ENCODE measurements at places on chromosomes 2 and 18.

- peak; percentile 66 for DNase-seq
These were observed 62.4 kb downstream of the TXNL1 start for GRCh38 chr18:56575819-56576663.

- DNase-seq: no peak
These were observed 596.4 kb downstream of the NYAP2 start for GRCh38 chr2:225995796-225996461.

DNA sequence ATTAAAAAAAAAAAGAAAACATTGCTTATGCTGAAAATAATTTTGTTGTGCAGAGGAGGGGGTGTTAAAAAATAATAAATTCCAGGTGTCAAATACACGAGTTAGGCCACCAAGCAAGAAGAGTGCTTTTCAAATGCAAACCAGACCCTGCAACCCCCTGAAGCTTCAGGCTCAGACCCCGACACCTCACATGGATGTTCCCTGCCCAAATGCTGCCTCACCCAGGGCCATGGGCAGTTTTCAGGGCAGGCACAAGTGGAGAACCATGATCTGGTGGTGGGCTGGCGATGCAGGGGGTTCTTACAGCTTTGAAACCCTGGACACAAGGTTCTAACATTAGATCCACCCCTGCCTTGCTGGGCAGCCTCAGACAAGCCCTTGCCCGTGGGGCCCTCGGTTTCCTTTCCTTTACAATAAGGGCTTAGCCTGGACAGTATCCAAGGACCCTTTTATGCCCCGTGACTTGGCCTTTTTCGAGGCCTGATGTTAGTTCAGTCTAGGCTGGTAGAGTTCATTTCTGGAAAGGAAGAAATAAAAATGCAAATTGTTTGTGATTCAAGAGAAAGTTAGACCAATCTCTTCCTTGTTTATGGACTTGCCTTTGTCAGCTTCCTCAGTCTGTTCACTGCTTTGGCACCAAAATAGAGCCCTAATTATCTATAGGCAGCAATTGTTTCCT, 168.7 kb downstream of the DDX1 start:
- no peak for DNase-seq

- DNase-seq: no peak
These were observed 153.4 kb upstream of the SOX11 start for GRCh38 chr2:5538772-5539171.

DNA sequence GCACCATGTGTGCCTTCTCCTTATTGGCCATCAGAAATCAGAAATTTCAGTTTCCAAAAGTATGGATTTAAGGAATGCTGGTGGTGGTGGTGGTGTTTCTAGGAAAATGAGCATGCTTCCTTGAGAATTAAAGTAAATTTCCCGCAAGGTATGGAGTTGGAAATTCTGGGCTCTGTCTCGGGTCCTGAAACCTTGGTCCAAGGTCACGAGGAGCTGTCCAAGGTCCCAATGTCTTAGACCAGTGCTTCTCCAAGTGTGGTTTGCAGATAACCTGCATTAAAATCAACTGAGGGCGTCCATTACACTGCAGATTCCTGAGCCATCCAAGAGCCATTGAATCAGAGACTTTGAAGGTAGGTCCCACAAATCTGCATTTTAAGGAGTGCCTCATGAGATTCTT, 210.9 kb upstream of the PKDCC start:
- DNase-seq: peak; percentile 50

- peak; percentile 23 for DNase-seq
These were observed 19.2 kb downstream of the FANCL start for GRCh38 chr2:58221909-58222308.

- DNase-seq: peak; percentile 19
These were observed 1.4 kb downstream of the DNAJC10 start for GRCh38 chr2:182717416-182717815.

- no peak for DNase-seq
These were observed 34.0 kb upstream of the MREG start for GRCh38 chr2:216047397-216047796.

- no peak for DNase-seq
These were observed 388.5 kb upstream of the FANCL start for GRCh38 chr2:58629545-58630119.

- DNase-seq: no peak
These were observed 4.5 kb downstream of the ANKRD39 start for GRCh38 chr2:96853321-96853720.

DNA sequence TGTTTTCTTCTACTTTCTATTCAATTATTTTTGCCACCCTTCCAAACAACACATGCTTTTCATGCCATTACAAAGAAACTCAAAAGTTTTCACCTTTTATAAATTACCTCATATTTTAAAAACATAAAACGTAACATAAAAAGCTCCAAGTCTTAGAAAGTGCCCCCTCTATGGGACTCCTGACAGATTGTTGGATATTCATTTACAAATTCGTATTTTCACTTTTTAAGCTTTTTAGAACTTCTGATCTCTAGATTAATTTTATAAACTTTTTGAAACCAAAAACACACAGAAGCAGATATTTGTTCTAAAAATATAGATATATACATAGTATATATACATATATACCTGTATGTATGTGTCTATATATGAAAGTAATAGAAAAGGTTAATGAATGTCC, 1.5 kb downstream of the COL5A2 start:
- DNase-seq: no peak

DNA sequence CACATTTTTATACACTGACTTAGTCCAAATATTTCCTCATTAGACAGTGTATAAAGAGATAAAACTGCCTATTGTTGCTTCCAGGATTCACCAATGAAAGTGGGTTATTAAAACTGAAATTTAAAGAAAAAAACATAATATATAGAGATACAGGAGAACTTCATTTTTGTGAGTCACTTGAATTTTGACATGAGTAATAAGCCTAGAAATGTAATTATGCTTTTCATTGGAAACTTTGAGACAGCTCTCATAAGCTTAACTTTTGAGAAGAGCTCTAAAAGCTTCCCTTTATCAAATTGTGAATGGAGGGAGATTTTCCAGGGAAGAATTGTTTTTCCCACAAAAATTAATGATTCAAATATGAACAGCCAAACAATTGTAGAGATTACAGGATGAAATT, 14.1 kb downstream of the DYNC2LI1 start:
- DNase-seq: no peak

DNA sequence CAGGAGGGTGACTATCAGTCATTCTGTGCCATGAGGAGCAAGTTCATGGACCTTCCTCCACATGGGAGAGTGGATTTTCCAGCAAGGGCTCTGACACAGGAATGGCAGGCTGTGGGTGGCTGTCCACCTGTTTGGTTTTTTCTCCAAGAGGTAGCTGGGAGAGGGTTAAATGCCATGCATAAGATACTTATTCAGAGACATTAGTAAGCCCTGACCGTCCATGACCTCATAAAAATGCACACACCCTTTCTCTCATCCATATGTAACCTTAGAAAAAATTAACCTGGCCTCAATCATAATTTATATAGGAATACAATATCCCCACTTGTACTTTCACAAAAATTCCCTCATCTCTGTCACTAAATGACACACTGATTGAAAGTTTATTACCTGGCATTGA, 51.3 kb downstream of the NPPC start:
- no peak for DNase-seq

- DNase-seq: no peak
These were observed 603.6 kb downstream of the CPS1 start for GRCh38 chr2:211159972-211160371.

DNA sequence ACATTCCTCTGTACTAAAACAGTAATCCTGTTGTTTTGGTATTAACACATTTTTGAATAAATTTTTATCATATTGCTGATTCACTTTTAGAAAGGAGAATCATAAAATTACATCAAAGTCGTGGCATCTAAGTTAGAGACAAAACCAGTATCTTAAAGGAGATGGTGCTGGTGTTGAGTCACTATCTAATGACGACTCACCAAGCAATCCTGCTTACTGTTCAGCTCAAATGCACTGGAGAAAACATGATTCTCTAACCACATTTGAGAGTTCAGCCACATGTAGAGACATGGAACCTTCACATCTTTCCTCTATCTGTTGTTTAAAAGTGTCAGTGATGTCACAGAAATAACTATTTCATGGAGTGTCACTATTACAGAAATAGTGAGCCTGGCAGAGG, 473.8 kb downstream of the TGIF1 start:
- no peak for DNase-seq

DNA sequence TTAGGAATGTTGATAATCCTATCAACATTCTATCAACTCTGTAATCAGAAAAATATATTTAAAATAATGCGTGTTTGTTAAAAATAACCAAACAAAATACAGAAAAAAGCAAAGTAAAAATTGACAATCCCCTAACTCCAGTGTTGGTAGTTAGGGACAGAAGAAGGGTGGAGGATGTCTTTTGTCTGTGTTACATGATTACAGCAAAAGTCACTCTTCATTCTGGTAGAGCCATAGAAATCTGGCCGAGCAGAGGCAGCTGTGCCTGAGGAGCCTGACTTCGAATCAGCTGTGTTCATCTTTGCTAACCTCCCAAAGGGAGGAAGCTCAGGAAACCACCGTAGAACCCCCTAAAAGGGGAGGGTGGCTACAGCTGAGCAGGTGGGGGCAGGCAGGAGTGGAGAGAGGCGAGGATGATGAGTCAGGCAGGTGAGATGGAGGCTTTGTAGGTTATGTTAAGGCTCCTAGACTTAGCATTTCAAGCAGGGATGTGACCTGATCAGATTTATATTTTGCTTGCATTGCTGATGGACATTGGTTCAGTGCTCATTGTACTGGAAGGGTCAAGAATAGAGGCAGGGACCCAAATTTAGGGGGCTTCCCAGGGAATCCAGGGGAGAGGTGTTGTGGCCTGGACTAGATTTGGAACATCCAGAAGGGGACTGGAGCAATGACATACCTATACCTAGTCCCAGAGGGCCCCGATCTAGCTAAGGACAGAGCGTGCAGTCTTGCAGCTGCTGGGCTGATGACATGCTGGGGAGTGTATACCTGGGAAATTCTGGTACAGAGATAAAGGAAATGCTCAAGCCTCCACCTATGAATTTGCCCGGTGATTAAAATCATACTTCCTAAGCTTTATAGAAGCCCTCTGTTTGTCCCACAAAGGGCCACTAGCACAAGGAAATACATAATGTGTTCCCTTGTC, 95.7 kb downstream of the NEDD4L start:
- DNase-seq: no peak

- no peak for DNase-seq
These were observed 36.7 kb upstream of the SKA1 start for GRCh38 chr18:50338122-50338521.

GRCh38 chr2:203914546-203915182, 21.9 kb upstream of the ICOS start:
- DNase-seq: no peak

DNA sequence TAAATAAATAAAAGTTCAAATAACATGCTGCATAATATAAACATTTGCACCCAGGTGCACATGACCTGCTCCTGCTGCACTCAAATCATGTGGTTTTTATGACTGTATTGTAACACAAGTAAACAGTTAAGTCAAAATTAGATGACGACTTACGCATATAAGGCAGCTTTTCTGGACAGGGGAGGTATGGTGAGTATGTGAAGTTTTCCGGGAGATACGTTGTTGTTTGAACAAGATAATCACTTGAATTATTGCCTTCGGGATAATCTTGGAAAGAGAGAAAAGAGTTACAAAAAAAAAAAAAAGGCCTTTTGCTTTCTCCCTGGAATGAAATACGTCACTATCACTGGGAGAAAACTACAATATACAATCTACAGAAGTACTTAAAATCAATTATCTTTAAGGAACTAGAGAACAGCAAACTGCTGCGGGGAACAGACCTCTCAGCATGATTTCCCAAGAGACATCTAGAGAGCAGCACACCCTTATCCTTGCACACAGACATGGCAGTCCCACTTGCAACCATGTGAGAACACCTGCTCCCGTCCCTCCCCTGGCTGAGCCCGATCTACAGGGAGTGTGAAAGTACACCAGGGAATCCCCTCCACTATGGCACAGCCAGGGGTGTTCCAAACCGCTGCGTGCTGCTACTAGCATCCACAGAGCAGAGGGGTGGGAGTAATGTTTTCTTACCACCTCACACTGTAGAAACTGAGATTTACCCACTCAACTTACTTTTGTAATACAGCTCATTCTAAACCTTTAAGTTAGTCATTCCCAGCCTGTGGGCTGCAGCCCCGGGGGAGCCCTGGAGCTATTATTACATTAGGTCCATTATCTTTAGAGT, 26.3 kb downstream of the B4GALT6 start:
- DNase-seq: no peak

DNA sequence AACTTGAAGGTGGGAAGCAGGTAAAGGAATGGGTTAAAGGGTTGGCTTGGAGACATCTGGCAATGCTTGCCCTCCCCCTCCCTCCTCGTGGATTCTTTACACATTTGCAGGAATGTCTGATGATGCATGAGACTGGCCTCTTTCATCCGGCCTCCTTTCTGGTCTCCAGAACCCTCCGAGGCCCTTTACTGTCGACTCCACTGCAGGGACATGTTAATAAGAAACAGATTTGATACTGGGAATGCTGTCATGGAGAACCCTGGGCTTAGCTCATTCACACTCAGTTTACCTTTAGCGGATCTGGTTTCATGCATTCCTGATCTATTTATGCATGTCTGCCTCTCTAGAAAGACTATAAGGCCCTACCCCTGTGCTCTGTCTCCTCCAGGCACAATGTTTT, 238.7 kb downstream of the TGIF1 start:
- DNase-seq: no peak

DNA sequence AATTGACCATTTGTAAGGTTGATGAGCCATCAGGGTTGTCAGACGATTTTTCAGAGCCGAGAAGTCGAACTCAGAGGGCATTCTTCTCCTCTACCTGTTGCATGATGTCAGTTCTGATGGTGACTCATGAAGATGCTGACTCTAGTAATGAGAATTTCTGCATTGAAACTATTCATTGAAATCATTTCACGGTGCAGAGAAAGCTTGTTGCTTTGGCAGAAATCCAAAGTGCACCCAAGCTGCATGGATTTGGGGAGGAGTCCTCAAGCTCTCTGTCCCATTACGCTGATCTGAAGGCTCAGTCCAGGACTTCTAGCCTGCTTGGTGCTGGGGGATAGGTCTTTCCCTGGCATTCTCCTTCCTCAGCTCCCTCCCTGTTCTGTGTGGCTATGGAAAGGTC, 125.7 kb upstream of the PXDN start:
- no peak for DNase-seq
